ENCODE measurements at places on chromosomes 11 and 22.

DNA sequence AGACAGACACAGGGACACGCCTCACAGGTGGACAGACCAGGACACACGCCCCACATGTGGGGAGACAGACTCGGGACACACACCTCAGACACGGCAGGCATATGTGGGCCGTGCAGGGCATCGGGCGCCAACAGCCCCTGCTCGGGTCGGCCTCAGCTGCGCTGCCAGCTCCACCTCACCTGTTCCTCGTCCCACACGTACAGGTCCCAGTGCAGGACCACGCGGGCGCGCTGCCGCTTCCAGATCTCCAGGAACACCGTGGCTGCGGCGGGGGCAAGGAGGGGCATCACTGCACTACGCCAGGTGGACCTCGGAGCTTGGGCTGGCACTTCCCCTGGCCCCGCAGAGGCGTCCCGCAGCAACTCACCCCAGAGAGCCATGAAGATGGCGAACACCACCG is 12.4 kb downstream of the ANO9 start:
- no peak for DNase-seq

GRCh38 chr11:65429724-65430405 is 7.3 kb downstream of the NEAT1 start:
- DNase-seq = no peak

DNA sequence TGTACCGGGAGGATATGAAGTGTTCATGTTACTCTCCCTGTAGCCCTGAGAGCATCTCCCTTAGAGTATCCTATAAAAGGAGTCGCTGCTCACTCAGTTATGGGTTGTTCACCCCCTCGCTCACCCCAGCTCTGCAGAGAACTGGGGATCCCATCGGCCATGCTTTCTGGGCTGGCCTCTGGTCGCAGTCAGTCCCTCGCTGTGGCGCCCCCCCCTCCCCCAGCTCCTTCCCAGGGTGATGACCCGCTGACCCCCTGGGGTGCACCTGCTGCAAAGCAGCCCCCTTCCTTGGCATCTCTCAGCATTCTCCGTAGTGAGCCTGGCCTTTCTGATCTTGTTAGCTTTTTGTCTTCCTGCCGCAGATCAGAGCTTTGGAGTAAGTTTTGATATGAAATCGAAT is 10.3 kb upstream of the PARVG start:
- no peak for DNase-seq

DNA sequence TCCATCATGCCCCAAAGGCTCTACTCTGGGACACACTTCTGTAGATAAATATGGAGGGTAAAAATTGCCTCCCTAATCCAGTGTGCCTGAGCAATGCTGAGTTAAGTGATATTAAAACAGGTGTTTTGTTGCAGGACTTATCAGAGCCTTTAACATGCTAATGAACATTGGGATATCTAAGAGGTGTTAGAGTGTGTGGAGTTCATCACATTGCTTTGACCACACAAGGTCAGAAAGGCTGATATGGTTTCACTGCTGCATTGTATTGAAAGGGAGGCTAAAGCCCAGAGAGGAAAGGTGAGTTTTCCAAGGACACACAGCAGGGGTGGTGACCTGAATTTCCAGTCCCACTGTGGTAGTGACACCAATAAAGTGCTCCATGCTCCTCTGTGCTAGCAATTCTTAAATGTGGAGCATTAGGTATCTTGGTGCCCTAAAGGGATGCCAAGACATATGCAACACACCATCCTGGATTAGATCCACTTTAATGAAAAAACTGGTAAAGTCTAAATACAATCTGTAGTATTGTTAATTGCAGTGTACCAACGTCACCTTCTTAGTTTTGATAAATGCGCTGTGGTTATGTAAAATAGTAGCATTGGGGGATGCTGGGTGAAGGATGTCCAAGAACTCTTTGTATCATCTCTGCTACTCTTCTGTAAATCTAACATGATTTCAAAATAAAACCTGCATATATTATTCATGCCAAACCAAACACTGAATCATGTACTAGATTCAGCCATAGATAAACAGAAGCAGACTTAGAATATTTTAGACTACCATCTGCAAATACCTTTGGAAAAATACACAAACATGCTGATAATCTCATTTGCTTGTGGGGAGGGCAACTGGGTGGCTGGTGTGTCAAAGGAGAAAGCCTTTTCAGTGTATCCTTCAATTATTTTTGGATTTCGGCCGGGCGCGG is 45.8 kb downstream of the MIAT start:
- DNase-seq = no peak

- DNase-seq = no peak
Observed at GRCh38 chr11:2451336-2451735, 6.5 kb downstream of the KCNQ1 start.

GRCh38 chr11:101718402-101718801 is 134.6 kb upstream of the TRPC6 start:
- DNase-seq = no peak

GRCh38 chr22:19412478-19412877 is 19.1 kb downstream of the HIRA start:
- DNase-seq = no peak

DNA sequence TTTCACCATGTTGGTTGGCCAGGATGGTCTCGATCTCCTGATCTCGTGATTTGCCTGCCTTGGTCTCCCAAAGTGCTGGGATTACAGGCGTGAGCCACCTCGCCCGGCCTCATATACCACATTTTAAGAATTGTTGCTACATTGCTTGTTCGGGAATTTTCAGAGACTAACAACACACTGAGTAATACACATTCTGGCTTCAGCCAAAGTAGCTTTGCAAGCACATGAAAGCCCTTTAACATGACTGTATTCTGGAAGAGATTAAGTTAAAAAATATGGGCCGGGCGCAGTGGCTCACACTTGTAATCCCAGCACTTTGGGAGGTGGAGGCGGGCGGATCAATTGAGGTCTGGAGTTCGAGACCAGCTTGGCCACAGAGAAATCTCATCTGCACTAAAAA is 15.0 kb downstream of the CRTAM start:
- DNase-seq = no peak

GRCh38 chr11:36165621-36166397 is 123.4 kb downstream of the COMMD9 start:
- no peak for DNase-seq

DNA sequence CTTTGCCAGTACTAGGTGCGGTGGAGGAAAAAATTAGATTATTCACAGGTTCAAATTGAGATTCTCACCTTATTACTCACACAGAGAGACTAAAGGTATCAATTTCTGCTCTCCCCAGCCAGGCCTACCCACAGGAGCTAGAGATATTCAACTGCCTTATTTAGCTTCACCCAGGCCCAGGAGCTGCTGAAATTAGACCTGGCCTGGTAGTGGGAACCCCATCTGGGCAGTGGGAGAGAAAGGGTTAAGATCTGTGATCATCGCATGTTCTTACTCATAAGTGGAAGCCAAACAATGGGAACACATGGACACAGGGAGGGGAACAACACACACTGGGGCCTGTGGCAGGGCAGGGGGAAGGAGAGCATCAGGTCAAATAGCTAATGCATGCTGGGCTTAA is 20.9 kb upstream of the MICAL2 start:
- DNase-seq = no peak

DNA sequence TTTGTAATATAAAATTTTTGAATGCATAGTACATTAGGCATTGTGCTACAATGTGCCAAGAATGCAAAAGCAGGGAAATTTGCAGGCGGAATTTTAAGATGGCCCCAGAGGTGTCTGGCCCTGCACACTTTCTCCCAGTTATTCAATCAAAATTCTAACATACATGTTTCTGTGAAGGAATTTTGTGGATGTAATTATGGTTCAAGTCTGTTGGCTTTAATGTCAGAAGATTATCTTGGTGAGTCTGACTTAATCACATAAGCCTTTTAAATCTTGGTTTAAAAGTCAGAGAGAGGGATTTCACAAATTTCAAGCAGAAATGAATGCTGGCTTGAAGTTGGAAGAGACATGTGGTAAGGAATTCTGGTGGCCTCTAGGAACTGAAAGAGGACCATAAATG is 423.4 kb upstream of the CCDC179 start:
- no peak for DNase-seq

- DNase-seq = peak; percentile 76
Observed at GRCh38 chr11:11946878-11947277, 61.5 kb downstream of the DKK3 start.

DNA sequence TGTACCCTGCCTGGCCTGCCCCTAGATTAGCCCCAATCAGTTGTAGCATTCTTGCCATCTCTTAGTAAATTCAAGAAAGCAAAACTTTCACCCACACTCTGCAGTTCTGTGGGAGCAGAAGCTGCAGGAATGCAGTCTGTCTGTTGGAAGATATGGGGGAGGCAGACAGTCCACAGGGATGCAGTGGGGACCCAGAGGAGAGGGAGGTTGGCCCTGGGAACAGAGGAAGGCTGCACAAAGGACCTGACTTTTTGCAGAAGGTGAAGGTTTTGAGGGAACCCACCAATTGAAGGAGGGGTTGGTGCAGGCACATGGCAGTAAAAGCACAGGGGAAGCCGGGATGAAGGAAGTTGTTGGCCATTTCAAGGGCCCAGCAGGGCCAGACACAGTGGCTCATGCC is 16.5 kb downstream of the SNAP29 start:
- no peak for DNase-seq
